ENCODE measurements at places on chromosomes 16 and 17.

GRCh38 chr17:66354981-66355380, 52.6 kb downstream of the PRKCA start:
- no peak for DNase-seq

DNA sequence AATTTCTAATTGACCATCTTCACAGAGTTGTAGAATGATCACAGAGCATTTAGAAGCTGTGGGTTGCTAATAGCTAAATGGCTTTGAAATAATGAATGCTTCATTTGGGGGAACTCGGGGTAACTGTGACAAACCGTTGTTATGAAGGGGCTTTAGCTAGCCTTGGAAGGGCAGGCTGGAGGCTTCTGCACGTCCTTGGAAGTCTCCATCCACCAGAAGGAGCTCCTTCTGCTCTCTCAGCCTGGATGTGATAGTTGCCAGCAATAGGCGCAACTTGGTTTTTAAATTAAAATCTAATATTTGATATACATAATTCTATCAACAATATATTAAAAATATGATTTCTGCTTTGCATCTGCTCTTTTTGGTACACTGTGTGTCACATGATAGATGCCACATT, 200.5 kb downstream of the RPTOR start:
- DNase-seq: no peak

GRCh38 chr17:44919411-44919810, 4.1 kb upstream of the GFAP start:
- no peak for DNase-seq

DNA sequence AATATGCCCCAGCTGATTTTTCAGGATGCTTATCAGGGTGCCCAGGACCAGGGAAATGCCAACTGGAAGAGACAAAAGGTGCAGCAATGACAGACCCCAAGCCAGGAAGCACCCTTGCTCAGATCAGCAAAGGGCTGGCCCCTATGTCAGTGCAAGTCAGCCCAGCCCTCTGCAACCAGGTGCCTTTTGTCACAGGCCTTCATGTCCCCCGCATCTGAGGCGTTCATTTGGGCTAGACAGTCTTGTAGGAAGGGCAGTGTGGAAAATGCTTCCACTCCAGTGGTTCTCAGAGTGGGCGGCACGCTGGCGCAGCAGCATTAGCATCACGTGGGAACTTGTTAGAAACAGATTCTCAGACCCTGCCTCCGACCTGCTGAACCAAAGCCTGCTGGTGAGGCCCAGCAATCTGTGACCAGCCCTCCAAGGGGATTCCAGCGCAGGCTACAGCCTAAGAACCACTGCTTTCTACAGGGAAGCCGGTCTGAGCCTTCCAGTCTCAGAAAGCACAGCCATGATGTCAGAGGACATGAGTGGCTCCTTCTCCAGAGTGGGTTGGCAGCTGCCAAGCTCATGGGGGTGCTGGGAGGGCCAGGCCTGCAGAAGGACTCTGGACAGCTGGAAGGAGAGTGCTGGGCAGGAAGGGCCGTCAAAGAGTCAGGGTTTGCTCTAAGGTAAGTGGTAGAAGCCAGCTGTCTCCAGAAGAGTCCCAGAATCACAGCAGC, 13.1 kb downstream of the SLC47A2 start:
- no peak for DNase-seq

- DNase-seq: no peak
These were observed 15.2 kb downstream of the PHLPP2 start for GRCh38 chr16:71709229-71709781.

- DNase-seq: no peak
These were observed 230.5 kb downstream of the SEC14L1 start for GRCh38 chr17:77371117-77371887.

- DNase-seq: no peak
These were observed 57.7 kb downstream of the NKD1 start for GRCh38 chr16:50605733-50606430.

DNA sequence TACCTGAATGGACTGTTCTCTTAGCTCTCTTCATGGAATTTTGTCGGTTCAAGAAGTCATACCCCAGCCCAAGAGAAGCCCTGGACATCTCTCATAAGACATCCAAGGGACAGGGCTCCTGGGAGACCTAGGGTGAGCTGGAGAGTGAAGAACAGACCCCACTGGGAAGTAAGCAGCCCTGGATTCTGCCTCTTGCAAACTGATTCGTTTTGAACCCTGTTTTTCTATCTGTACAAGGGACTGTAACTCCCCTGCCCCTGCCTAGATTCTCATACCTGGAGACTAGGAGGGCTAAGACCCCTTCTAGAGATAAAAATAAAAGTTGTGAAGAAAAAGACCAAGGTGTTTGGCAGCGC, 449 bp downstream of the CCL3L1 start:
- DNase-seq: no peak

DNA sequence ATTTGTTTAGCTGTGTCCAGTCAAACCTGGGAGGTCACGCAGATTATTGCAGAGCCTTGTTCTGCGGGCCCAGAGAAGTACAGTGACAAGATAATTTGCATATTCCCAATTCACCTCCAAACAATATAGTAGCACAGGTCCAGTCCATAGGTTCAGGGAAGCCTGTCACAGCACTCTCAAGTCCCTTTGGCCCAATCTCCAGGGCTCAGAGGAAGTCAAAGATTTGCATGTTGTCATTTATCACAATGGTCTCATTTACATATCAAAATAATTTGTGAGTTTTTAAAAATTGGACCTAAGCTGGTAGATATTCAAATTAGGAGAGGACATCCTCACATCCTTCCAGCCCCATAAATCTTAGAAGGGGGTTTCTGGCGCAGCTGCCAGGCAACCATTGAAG, 11.9 kb downstream of the ZBTB4 start:
- DNase-seq: no peak

DNA sequence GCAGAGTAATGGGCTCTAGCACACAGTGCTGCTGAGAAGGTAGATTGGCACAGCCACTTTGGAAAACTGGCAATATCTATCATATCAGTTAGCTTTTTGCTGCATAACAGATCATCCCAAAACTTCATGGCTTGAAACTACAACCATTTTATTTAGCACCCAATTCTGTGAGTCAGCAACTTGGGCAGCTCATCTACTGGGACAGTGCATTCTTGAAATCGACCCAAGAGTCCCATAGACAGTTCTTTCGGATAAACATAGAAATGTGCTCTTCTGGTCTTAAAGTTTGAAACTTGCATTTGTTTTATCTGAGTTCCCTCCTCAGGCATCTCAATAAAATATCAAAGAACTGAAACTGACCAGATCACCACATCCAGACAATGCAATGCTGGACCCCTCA, 76.7 kb downstream of the CEP112 start:
- DNase-seq: no peak

DNA sequence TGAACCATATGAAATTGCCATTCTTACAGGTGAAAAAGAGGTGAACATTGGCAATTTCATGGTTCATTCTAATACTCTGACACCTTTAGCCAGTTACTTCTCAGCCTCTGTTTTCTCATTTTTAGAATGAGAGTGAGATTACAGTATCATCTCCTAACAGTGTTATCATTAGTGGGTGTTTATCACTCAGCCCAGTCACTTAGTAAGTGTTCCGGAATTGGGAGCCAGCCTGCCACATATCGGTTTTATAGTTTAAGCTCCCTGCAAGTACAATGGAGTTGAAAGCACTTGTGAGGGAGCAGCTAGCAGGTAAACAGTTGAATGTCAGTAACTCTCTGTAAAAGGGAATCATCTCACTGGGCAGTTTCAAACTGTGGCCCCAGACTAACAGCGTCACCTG, 583.1 kb upstream of the HSBP1 start:
- DNase-seq: no peak

Measured in RWPE2 (cell line).